EL (cell line): ENCODE measurements at places on chromosomes 7 and 10.
A peak's percentile ranks its signal among the peaks of the same experiment; 100 is the strongest.

GRCh38 chr10:12844811-12845483 lies 156.6 kb downstream of the CCDC3 start:
- peak; percentile 81 for DNase-seq

- peak; percentile 97 for DNase-seq
These were observed 23.5 kb downstream of the ABLIM1 start for GRCh38 chr10:114634609-114634979.

- peak; percentile 88 for DNase-seq
These were observed 145.1 kb downstream of the PLXNA4 start for GRCh38 chr7:132430861-132431822.

DNA sequence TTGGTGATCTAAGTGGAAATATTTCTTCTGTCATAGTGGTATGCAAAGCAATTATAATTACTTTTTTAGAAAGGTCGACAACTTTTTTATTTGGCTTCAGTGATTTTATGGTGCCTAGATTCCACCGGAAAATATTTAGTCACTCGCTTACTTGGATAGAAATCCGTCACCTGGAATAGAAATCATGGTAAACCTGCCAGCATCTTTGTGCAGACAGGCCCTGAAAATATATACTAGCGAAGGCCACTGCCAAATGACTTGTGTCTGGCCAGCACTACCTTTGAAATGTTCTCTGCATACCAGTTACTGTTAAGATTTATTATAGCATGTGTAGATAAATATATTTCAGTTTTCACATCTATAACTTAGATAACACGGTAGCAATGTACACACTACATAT lies 226.4 kb downstream of the AGMO start:
- DNase-seq = no peak

DNA sequence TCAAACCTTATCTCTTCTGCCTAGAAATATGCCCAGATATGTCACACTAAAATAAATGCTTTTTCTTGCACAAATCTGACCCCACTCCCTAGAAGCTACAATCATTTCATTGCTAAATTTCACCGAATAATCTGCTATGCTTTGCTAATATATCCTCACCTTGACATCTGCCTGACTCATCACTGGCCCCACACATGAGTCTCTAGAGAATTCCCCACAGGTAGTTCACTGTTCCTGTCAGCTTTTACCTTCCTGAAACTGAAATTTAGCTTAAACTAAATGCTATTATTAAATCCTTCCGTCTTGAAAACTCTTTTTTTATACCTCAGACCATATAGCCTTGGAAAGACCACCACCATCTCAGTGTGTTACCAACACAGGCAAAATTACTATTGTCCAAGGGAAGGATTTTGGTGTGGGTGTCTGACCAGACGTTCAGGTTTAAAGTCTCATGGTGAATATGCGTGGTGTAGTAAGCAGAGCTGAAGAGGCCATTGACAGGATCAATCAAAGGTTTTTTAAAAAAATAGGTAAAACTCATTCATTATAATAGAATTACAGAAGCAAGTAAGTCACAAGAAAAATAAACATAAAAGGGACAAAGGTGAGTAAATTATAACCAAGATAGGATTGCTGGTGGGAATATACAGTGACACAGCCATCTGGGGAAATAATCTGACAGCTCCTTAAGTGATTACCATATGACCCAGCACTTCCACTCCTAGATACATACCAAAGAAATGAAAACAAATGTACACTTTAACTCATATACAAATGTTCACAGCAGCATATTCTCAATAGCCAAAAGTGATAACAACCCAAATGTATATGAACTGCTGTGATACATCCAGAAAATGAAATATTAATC lies 173.5 kb downstream of the KMT2E start:
- no peak for DNase-seq

DNA sequence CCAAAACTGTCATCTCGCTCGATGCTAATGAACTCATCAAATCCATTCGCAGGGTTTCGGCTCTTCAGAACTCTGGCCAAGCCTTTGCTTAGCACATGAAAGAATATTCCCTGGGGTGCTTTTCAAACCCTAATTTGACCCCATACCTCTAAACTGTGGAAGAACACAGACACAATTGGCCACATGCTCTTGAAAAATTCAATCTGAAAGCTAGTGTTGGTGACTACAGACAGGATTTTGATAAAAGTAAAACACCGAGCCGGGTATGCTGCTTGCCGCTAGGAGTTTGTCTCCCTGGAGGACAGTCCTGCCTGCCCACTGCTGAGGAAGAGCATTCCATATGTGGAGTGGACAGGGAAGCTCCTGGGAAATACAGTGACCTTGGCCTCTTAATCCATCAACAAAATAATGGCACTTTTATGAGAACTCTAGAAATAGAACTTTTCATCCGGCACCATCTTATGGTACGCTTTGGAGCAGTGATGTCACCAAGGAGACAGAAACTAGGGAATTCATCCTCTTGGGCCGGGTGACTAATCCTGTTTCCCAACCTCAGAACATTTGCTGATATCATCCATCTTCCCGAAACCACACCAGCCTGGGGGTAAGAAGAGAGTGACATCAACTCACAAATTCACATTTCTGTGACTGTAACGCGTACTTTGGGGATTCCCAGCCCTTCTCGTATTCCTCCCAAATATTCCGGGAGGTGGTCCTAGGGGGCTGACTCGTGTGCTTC lies 34.2 kb downstream of the MTURN start:
- peak; percentile 97 for DNase-seq

- DNase-seq = no peak
These were observed 303.2 kb upstream of the GHITM start for GRCh38 chr10:83835945-83836745.
